Neural progenitor cell (in vitro differentiated cells): ENCODE measurements at places on chromosomes 5 and 9.

- no peak for DNase-seq
Measured at GRCh38 chr9:111986035-111986556, 89.5 kb downstream of the UGCG start.

DNA sequence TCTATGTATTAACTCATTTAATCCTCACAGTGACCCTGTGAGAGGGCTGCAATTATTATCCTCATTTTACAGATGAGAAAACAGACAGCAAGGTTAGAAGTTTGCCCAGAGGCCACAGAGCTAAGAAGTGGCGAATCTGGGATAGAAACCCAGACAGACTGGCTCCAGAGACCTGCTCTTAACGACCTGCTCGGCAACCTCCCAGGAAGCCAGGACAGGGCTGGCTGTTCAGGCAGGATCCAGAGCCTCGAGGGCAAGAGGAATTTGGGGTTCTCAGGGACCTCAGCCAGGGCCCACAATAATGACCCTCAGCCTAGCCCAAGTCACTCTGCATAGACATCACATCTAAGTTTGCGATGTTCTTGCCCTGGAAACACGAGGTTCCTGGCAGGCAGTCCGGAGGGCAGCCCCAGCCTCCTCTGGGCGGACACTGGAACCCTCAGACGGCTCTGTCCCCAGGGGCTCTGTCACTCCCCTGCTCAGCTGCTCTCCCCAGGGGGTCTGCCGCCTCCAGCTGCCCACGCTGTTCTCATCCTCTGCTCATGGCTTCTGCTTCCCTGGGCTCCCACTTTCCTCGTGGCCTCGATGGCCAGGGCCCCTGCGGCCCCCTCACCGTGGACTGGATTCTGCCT is 138.5 kb upstream of the ERCC6L2 start:
- DNase-seq = no peak

DNA sequence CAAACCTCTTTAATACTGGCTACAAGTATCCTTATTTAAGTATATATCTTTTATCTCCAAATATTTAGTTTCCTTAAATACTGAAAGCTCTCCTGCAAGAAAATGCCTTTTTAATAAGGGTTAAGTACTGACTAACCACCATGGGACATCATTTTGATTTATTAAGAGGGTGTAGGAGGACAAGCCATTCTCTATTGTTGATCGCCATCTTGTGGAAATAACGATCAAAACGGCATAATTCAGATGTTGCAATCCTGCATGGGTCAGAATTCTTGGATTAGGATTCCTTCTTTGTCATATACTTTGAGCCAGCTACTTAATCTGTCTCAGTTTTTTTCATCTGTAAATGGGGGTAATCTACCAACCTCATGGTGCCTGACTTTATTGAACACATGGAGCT is 28.7 kb upstream of the C5orf46 start:
- DNase-seq = peak; percentile 36

DNA sequence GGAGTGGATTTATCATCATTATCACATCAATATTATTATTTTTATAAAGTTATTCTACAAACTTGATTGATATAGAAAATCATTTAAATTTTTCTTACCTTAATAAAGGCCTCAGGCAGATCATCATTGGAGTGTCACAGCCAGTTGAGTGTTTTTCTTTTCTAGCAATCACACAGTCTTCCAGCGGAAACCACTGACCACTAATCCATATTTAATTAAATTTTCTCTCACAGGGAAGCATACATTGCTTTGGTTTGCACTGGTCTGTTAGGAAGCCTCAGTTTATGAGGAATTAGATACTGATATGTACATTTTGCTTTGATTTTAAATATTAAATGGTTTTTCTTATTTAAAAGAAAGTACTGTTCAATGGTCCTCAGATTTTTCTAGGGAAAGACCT is 6.7 kb downstream of the SPZ1 start:
- DNase-seq = no peak

GRCh38 chr9:127746959-127747569 is 12.0 kb upstream of the TOR2A start:
- no peak for DNase-seq

GRCh38 chr9:10434412-10434811 is 178.4 kb downstream of the PTPRD start:
- DNase-seq = no peak

DNA sequence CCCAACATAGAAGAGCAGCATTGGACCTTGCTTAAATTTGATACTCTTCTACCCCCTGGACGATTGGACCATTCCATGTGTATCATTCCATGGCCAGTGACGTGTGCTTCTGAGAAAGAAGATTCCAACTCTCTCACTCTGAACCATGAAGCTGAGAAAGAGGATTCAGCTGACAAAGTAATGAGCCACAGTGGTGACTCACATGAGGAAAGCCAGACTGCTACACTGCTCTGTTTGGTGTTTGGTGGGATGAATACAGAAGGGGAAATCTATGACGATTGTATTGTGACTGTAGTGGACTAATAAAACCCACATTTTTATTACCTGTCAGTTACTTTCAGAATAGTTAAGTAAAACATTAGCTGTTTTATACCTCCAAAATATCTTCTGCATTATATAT is 7.5 kb downstream of the HSPA5 start:
- DNase-seq = no peak

GRCh38 chr9:92661127-92661526 is 8.8 kb downstream of the IPPK start:
- DNase-seq = no peak

DNA sequence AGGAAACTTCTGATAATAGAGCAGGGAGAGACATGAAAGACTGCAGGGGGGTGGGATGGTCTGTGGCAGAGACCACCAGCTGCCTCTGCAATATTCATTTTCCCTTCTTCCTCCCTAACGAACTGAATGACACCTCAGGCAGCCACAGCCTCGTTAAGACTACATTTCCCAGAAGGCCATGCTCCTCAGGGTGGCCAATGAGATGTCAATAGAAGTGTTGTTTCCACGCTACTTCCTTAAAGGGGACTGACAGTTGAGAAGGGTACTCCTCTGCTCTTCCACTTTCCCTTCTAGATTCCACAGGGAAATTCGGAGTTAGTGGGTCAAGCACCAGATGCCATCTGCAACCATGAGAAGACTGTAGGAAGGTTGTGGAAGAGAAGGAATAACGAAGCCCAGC is 52.0 kb upstream of the DAPK1 start:
- DNase-seq = peak; percentile 55

GRCh38 chr5:32542216-32543059 is 42.9 kb upstream of the SUB1 start:
- DNase-seq = no peak

- DNase-seq = no peak
Measured at GRCh38 chr5:10320793-10321192, 13.1 kb upstream of the CMBL start.

DNA sequence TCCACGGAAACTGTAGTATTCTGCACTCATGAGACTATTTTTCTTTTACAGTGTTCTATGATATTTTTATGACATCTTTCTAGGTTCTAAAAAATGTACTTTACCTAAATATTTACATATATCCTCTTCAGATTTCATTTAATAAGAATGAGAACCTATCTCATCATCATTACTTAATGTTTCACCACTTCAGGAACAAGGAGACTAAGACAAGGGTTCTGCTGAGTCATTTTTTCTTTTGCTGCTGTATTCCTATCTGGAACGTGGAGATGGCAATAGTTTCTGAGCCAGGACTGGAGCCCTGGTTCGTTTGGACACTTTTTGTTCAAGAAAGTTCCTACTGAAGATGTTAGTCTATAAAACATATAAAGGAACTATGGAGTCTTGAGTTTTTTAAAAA is 258.2 kb upstream of the MAP3K1 start:
- no peak for DNase-seq

GRCh38 chr5:66959653-66960052 is 236.9 kb downstream of the CD180 start:
- DNase-seq = no peak

DNA sequence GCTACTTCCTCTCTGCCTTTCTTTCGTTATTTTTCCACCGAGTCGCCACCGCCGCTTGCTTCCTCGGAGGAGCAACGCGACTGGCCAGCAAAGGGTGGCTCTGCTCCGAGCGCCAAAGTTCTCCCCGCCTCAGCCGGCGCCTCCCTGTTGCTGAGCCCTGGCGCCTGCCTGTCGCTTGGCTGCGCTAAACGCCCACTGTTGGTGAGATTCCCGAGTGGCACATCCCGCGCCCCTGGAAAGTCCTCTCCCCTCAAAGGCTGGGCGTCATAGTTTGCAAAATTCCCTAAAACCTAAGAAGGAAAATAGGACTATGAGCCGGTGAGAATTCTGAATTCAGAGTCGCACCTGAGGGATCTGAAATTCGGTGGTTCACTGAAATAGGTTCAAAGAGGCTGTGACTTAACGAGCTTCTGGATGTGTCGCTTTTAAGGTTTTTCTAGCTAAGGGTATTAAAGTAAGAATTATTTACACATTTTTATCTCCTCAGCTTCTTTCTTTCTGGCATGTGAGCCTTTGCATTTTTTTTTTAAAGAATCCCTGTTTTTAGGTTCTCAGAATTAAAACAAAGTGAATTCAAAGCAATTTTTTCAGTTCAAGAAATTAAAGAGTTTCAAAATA is at the start of gene GRIN3A:
Gene GRIN3A (minus strand): TSS at position 82 of the 618 bp plus-strand sequence. CDS start 668 bp downstream, outside the sequence.
- peak; percentile 61 for DNase-seq

DNA sequence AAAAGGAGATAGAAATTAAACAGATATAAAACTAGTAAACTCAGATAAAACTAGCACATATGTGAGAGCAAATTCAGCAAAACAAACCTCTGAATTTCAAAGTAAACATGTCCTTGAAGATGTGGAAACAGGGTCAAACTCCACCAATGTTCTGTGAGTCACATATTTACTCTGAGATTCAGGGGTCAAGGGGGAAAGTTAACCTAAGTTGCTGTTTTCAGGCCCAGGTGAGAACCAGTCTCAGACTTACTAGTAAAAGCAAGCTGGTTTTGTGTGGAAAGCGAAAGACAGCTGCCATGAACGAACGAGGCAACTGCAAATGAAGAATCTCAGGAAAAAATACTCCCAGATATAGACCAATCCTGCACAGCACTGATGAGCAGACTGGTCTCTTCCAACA is 29.0 kb downstream of the PSMB7 start:
- no peak for DNase-seq

- DNase-seq = peak; percentile 53
Measured at GRCh38 chr5:6435356-6435755, 13.3 kb upstream of the UBE2QL1 start.

DNA sequence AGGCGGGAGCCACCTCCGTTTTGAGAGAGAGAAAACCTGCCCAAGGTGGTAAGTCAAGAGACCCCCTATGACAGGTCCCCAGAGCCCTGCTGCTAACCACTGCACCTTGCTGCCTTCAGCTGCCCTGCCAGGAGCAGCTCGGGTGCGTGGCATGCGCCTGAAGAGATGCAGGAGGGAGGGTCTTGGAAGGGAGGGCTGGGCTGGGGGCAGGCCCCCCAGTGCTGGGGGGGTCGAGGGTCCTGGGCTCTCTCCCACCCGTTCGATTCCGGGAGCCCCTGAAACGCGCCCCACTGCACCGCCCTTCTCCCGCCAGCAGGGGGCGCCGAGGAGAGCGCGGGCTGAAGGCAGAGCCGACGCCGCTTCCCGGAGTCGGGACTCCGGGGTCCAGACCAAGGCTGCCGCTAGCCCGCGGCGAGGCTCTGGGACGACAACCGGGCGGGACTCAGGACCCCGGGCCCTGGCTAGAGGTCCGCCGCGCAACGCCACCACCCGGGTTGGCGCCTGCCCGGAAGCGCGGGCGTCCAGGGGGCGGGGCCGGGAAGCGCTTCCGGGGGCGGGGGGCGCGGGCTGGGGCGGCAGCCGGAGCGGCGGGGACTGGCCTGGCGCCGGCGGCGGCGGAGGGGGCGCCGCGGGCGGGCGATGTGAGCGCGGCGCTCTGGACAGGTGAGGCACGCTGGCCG is at the start of gene ZBTB34:
Gene ZBTB34 (plus strand): TSS at position 563 of the 680 bp plus-strand sequence. CDS start 18,761 bp downstream, outside the sequence.
- peak; percentile 90 for DNase-seq

GRCh38 chr5:67612961-67613360 is 416.4 kb upstream of the CD180 start:
- no peak for DNase-seq

DNA sequence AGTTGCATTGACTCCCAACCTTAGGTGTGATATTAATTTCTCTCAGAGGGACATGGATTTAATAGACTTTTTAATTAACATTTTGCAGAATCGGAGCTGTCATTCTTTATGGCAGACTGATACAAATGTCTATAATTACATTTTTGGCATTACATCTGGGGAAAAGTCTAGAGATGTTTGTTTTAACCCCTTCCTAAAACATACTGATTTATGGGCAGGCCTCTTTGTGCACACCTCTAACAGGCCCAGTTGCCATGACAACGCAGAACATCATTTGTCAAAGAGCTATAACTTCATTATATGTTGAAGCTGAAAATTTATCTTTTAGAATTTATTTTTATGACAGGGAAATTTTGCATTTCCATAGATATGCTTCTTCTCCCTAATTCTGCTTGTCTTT is 158.5 kb downstream of the NTRK2 start:
- DNase-seq = no peak

DNA sequence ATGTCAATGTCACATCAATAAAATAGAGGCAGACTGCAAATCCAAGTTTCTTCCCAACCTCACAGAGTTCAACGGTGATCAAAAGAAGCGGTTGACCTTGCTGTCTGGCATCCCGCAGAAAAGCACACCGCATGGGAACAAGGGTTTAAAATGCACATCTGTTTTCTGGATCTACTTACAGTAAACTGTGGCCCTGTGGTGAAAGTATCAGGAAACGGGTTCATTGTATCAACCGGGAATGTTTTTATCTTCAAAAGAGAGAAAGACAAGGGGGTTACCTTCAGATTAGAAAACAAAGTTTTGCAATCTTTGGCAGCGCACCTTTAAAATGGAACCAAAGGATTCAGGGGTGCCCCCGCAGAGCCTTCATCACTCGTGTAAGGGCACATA is 15.5 kb upstream of the FRRS1L start:
- DNase-seq = no peak

- DNase-seq = no peak
Measured at GRCh38 chr9:14993901-14994554, 83.8 kb upstream of the FREM1 start.

DNA sequence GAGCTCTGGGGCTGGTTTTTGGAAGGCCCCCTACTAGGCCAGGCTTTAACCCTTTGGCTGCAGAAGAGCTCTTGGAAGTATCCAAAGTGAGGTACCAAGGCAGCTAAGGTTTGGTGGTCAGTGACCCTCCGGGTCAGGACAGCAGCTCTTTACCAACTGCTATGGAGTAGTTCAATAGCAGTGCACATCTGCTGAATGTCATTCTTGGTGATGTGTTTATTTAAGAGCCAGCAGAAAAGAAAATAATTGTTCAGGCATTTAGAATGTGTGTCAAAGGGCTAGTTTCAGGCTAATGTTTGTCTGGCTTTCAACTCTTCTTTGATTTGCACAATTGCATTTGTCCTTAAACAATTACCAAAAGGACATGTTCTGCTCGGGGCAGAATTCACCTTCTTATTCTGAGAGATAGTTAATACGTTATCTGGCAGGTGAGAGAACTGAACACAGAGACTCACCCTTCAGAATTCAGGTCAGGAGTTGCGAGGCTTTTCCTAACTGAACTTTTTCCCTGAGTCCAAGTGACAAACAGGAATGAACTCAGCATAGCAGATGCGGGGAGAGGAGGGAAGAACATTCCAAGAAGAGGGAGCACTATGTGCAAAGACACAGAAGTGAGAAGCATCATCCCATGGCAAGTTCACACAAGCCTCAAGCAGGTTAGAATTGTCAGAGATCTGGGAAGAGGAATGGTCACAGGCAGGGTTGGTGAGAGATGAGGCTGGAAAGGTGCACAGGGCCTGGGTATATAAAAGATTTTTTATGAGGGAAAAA is 556.7 kb upstream of the TLE4 start:
- DNase-seq = no peak
